PC-3 (cell line): ENCODE measurements at places on chromosomes 2 and 18. TPM values are rescaled to one million over a fixed set of nuclear protein-coding genes. Genes with fewer than 3 reads are reported as not detected.

GRCh38 chr18:9594823-9595596 is 19.3 kb downstream of the PPP4R1 start:
- peak; percentile 43 for DNase-seq

Gene BMPR2
- 10.0 and 11.1 TPM in 2 replicates for total RNA-seq

DNA sequence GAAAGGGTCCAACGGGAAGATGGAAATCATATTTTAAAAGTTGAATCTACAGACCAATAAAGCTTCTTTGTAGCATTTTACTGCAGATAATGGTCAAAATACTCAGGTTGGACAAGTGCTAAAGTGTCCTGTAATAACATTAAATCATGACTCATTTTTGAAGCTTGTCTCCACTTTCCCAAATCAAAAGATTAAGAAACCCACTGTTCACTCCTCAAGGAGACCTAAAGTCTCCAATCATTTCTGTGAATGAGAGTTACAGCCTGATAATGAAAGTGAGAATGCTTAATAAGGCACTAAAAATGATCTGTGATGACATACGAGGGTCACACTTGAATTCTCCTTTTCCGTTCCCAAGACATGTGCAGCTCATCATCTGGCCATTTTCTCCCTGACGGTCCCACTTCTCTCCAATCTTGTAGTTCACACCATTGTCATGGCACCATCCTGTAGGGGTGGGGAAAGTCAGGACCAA is 53.4 kb downstream of the ATIC start:
- no peak for DNase-seq

DNA sequence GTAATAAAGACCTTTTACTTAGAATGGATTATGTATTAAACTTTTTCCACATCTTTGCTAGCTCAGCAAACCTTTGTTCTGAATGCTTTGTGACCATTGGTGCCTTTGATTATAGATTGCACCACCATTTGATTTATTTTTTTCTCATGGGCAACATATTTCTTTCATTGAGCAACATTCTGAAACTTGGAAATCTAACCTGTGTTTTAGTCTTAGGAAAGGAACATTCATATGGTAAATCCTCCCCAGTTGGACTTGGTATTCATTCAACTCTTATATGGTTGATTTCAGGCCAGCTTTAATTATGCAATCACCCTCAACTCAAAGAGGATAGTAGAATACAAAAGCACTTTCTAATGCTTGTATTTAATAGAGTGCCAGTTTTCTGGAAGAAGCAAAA is 1077.9 kb upstream of the ZEB2 start:
- no peak for DNase-seq

DNA sequence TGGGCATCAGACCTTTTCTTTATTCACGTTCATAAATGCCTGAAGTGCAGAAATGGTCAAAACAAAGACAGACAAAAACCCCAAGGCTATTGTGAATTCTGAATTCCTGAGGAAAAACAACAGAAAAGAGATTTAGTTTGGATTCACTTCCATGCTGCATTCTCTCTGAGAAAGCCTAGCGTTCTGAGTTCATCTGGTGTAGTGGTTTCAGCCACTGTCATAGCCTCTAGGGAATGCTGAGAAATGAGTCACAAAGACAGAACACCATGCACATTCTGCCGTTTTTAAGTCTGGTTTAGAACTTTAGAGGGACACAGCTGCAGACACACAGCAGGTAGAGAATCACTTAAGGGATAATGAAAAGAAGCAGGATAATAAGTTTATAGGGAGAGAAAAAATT is 93.8 kb downstream of the LRP1B start:
- peak; percentile 22 for DNase-seq

Gene MARCO
- not detected in 2 replicates for total RNA-seq

Gene ST3GAL5
- total RNA-seq = 0.87 and 0.98 TPM in 2 replicates

GRCh38 chr2:148568597-148568996 is 76.0 kb upstream of the EPC2 start:
- DNase-seq = no peak
